ENCODE measurements at places on chromosomes 3 and 15.

DNA sequence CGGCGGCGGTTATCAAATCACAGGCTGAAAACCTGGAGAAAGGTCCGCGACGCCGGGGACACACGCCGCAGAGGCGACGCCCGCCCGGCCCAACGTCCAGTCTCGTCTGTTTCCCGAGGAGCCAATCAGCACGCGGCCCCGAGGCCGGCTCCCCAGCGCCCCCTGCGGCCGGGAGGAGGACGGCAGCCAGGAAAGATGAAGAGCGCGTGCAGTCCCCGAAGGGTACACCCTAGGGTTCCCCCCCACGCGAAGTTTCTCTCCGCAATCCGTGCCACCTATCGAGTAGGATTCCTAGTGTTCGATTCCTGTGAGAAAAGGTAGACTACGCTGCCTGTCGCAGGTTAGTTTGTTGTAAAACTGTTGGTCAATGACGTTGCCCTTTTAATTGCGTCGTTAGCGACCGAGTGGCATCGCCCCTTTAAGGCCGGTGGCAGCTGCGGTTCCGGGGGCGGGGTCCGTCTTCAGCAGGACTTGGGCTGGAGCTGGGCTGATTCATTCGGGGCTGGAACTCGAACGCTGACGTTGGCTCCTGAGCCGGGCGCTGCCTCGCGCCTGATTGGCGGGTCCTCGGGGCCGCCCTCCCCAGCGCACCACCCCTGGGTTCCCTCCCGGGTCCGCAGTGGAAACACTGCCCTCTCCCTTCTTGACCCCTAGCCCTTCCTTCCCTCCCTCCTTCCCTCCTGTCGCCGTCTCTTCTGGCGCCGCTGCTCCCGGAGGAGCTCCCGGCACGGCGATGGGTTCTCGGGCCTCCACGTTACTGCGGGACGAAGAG, at the start of the genes CHP1 and EXD1:
Gene CHP1, plus strand, starts transcription at position 619 of the 772 bp plus-strand sequence. Its CDS starts 115 bp downstream, at position 734.
Gene EXD1, minus strand, starts transcription at position 108 of the 772 bp plus-strand sequence. CDS start 4,182 bp downstream, outside the sequence.
- DNase-seq = peak; percentile 98

DNA sequence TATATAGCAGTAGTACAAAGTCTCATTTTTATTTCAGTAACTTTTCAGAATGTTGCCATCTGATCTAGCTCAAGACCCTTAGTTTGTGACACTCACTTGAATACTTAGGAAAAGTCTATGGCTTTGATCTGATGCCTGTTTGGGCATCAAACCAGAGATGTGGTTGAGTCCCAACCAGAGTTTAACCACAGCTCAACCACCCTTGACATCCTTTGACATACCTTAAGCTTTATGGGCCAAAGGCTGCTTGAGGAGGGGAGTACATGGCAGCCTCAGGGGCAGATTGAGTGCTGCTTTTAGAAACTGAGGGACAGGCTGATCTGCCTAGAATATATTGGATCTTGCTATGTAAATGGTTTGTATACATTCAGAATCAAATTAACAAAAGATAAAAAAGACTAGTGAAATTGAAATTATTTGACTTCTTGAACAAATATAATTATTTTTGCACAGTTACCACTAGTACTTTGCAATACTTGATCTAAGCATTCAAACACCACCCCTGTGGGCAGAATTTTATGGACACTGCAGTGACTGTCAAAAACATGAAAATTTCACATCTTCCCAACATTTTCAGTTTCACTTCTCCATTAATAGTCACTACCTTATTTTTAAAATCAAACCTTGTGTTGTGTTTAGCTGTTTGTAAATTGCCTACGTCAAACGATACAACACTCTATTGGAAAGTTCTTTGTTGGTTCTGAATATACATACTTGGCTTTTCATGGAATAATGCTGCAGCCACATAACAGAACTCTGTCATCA, 199.8 kb downstream of the UBE2E2 start:
- no peak for DNase-seq

- no peak for DNase-seq
These were observed 87.0 kb upstream of the ZNF280D start for GRCh38 chr15:56820333-56820732.

DNA sequence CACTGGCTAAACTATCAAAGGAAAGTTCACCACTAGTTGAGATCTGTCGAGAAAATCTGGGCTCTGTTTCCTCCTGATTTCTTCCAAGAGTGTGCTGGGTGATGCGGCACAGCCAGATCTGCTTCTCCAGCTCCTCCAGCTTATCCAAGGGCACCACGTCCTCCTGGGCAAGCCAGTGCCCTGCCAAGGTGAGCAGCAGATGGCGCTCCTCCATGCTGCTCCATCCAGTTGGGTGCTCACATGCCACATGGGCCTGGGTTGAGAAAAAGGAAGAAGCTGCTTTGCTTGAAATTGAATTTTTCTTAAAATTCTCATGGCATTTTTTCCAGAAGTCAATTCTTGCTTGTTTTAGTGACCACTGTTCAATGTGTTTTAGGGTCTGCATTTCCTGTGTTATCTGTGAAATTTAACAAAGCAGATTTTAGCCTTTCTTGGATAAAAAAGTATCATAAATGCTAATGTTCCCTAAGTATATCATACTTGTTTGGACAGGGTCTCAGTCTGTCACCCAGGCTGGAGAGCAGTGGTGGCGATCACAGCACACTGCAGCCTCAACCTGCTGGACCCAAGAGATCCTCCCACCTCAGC, 47.3 kb downstream of the EIF3J start:
- peak; percentile 37 for DNase-seq

GRCh38 chr3:28877912-28878311, 403.0 kb upstream of the RBMS3 start:
- no peak for DNase-seq

Data from AG08395 (cell line).